Stimulated activated CD4-positive, alpha-beta T cell treated with anti-CD3 and anti-CD28 coated beads, Interleukin-15, amount 100 ng/mL, for 48 hours (primary cell): ENCODE measurements at places on chromosomes 6 and 20.

GRCh38 chr6:37496951-37497885 is 2.5 kb downstream of the CCDC167 start:
- no peak for DNase-seq

DNA sequence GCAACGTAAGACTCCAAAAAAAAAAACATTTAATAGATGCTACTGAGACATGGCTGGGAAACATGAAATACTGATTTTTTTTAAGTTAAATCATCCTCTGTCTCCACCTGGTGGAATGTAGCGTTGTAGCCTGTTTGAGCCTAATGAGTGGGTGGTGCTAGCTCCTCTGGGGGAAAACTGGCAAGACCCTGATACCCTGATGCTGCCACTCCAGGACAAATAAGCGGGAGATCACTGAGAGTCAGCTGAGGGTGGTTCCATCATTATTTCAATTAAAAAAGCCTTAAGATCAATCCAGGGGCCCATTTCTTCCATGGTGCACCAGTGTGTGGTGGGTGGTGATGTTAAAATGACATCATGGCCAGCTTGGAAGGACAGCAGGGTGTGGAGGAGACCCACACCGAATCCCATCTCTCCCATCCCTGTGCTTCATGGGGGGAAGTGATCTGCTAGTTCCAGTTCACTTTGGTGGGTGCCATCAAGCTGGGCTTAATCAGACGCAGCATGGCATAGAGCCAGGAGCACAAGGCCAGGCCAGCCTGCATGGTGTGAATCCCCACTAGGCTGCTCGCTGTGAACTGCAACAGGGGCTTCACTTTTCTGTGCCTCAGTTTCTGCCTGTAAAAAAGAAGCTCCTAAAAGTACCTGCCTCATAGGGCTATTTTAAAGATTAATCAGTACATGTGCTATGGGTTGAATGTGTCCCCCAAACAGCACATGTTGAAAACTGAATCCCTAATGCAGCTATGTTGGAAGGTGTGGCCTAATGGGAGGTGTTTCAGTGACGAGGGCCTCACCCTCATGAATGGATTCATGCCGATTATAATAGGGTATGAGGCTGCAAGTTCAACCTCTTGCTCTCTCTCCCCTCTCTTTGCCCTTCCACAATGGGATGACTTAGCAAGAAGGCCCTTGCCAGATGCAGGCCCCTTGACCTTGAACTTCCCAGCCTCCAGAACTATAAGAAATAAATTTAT is 13.0 kb upstream of the MRPS10 start:
- DNase-seq: no peak

DNA sequence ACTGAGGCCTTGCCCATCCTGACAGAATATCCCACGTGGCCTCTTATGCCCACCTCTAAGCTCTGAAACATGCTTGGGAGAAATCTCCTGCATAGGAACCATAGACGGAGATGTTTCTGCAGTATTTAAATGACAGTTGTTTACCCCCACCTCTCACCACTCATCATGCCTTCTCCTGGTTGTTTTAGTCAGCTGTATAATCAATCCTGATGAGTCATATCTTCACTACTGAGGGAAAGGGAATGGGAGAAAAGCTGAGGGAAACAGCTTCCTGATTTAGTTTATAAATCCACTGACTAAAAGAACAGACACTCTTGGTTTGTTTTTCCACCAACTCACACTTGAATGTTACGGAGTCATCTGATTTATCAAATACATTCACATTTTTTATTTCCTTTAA is 113.2 kb upstream of the TENT5A start:
- no peak for DNase-seq

GRCh38 chr6:139568956-139569538 is 194.6 kb upstream of the CITED2 start:
- no peak for DNase-seq

GRCh38 chr6:169964486-169965180 is 213.2 kb downstream of the ERMARD start:
- DNase-seq: no peak

- DNase-seq: no peak
Measured at GRCh38 chr6:142412658-142413057, 110.9 kb downstream of the ADGRG6 start.

GRCh38 chr6:119385994-119386393 is 36.4 kb upstream of the MAN1A1 start:
- no peak for DNase-seq

DNA sequence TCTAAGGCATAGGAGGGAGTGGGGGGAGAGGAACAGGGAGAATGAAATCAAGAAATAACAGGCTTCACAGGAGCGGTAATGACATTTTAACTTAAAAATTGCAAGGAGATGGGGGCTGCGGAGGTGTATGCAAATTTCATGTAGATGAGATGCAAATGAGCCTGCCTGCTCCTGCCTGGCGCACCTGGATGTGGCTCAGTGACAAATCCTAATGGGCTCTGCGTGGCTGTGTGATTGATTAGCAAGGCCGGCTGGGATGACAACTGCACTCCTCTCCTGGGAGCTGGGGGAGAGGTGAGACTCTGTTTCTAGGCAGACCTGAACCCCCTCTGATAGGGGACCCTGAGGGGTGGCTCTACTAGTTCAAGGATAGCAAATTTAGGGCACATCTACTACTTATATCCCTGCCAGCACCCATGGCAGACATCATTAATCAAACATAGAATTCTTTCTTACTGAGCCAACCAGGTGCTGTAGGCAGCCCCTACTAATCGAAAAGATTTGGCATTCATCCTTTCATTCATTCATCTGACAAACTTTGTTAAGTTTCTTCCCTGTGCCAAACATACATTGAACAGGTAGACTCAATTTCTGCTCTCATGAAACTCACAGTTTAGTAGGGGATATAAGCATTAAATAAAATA is 38.4 kb upstream of the TGM2 start:
- no peak for DNase-seq

- DNase-seq: no peak
Measured at GRCh38 chr6:126268092-126268491, 71.8 kb upstream of the CENPW start.

GRCh38 chr6:151483994-151484393 is 9.8 kb upstream of the CCDC170 start:
- DNase-seq: no peak

DNA sequence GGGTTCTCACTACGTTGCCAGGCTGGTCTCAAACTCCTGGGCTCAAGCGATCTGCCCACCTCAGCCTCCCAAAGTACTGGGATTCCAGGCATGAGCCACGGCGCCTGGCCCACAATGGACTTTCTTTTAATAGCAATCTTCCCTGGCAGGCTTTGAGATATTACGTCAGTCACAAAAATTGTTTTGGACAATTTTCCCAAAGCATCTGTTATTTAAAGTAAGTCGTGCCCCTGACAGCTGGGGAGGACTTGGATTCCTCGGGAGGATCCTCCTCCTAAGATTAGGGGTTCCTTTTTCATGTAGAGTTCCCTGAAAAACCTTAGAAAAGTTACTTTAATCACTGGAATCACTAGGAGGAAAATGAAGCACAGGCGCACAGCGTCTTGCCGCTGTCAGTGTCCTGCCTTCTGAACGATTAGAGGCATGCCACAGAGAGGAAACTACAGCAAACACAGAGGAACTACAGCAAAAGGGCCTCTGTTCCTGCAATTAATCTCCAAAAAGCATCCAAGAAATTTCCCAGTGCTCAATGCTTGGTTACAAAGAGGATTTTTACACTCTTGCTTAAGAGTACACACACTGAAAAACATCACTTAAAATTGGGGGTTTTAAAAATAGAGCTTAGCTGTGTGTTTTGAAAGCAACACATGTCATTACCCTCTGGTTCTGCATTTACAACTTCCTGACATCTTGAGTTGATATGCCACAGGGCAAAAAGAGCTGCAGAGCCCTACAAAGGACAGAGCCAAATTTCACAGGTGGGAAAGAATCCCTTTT is 4.5 kb downstream of the ACSS1 start:
- no peak for DNase-seq

DNA sequence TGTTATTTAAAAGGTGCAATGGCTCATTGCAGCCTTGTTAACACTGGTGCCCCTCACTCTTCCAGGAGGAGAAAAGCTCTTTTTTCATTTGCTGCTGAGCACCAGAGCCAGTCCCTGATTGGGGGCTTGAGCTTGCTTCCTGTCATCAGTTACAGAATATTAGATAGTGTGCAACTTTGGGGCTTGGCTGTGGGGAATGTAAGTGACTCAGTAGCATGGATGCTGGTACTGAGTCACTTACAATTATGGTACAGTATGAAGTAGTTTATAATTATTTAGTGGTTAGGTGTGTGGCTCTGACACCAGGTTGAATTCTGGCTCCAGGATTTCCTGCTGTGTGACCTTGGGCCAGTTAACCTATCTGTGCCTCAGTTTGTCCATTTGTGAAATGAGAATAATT is 37.6 kb downstream of the ANKS1A start:
- DNase-seq: no peak

- no peak for DNase-seq
Measured at GRCh38 chr6:136249336-136249735, 775 bp downstream of the MTFR2 start.

- no peak for DNase-seq
Measured at GRCh38 chr6:36963451-36964290, 9.1 kb downstream of the PI16 start.

DNA sequence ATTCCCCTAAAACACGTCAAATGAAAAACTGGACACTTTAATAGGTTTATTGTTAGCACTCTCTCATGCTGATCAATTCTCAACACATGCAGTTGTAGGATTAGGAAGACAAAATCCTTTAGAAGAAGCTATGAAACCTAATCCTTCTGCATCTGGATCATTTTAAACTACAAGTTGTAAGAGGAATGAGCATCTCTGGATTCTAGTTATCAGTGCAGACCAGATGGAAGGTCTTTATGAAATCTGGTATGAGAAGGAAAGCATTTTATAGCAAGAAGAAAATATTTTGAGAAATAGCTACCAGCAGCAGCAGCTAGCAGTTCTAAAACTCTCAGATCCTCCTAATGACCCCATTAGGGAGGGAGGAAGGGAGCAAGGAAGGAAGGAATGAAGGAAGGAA is 4.1 kb downstream of the HTR1E start:
- DNase-seq: no peak

- DNase-seq: no peak
Measured at GRCh38 chr6:169959136-169960002, 207.9 kb downstream of the ERMARD start.

- DNase-seq: no peak
Measured at GRCh38 chr6:169592558-169592957, 109.3 kb downstream of the WDR27 start.

DNA sequence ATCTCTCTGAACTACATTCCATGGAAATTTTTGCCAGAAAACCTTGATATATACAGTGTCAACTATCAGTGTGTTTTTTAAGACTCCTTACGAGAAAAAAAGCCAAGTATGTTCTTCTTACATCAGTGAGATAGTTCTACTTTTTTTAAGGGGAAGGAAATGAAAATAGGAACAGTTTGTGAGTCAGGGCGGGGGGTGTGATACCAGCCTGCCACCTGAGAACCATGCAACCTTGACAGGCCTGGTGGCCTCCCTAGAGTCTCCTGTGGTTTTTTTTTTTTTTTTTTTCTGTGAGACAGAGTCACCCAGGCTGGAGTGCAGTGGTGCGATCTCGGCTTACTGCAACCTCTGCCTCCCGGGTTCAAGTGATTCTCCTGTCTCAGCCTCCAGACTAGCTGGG is 96.3 kb upstream of the GCM1 start:
- no peak for DNase-seq

GRCh38 chr6:139635401-139636130 is 261.1 kb upstream of the CITED2 start:
- no peak for DNase-seq

DNA sequence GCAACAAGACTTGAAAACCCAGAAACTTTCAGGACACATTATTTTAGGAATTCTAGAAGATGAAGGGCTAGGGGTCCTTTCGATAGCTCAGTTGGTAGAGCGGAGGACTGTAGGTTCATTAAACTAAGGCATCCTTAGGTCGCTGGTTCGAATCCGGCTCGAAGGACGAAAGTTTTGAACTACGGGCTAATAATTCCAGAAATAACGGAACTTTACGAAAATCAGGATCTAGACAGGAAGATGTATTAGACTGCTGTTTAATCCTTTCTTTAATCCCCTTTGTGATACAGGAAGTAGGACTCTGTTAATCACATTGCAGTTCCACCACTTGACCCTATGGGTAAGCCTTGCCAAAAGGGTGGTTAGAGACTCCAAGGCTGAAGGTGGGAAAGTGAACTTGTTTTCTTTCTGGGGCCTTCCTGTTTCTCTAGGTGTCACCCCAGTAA is 21.2 kb upstream of the ABT1 start:
- DNase-seq: no peak

GRCh38 chr6:47144306-47144705 is 102.2 kb upstream of the ADGRF1 start:
- DNase-seq: no peak

DNA sequence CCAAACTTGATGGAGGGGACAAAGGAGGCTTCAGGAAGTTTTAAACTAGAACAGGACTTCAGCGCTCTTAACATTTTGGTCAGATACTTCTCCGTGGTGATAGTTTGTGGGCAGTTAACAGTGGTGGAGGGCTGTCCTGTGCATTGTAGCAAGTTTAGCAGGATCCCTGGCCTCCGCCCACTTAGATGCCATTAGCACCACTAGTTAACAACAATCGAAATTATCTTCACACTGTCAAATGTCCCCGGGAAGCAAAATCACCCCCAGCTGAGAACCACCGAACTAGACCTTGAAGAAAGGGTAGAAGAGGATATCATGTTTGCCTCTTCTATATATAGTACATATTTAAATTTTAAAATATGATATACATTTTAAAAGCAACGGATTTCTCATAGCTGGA is 13.6 kb downstream of the E2F3 start:
- DNase-seq: no peak
